Activated CD4-positive, alpha-beta T cell treated with anti-CD3 and anti-CD28 coated beads for 1 hour (primary cell): ENCODE measurements at places on chromosomes 1 and 21.
A peak's percentile ranks its signal among the peaks of the same experiment; 100 is the strongest.

GRCh38 chr21:45359451-45360217 is 45.3 kb upstream of the COL18A1 start:
- no peak for DNase-seq

- no peak for DNase-seq
Observed at GRCh38 chr1:203050826-203051225, 24.5 kb downstream of the PPFIA4 start.

DNA sequence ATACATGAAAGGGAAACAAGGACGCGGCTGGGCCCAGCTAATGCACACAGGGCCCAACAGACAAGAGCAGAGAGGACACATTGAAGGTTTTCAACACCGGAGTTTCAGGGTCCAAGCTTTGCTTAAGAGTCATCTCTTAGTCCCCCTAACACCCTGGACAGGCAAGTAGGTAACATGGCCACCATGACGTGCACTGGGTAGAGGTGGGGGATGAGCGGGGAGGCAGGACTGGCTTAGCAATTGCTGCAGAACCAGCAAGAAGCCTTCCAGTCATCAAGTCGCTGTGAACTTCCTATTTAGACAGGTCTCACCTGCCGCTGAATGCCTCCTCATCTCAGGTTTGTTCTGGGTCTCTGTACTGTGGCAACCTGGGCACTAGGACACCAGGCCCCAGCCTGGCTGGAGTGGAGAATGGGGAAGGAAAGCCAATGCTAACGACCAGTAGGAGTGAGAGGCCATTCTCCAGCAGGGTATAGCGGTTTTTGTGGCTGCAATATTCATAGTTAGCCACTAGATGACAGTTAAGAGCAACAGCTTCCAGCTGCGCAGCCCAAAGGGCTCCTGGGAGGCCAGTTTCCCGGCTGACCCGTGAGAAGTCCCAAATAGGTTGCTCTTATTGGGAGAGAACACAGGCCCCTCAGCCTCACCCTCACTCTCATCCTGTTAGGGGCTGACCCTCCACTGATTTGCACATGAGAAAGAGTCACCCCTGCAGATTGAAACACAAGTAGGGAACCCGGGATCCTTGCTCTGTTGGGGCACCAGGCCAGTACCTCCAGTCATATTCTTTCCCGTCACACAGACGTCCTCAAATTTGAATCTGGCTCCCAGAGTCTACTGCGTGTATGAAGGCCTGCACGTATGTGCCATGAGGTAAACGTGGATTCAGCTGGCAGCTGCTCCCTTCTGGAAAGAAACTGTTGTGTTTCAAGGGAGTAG is 6.0 kb upstream of the PIGC start:
- no peak for DNase-seq

GRCh38 chr21:39182016-39182415 is 1.2 kb downstream of the PSMG1 start:
- DNase-seq = no peak

- DNase-seq = no peak
Observed at GRCh38 chr1:48182439-48182838, 40.1 kb upstream of the SLC5A9 start.

DNA sequence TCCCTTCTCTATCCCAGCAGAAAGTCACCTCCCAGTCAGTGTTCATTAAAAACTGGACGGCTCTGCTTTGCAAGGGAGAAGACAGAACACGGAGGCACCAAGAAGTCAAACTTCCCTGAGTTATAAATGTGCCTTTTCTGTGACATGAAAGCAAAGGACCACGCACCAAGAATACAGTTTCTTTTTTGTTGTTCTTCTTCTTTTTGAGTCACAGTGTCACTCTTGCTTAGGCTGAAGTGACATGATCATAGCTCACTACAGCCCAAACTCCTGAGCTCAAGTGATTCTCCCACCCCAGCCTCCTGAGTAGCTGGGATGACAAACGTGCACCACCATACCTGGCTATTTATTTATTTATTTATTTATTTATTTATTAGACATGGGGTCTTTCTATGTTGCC is 22.7 kb downstream of the GLUL start:
- DNase-seq = no peak

DNA sequence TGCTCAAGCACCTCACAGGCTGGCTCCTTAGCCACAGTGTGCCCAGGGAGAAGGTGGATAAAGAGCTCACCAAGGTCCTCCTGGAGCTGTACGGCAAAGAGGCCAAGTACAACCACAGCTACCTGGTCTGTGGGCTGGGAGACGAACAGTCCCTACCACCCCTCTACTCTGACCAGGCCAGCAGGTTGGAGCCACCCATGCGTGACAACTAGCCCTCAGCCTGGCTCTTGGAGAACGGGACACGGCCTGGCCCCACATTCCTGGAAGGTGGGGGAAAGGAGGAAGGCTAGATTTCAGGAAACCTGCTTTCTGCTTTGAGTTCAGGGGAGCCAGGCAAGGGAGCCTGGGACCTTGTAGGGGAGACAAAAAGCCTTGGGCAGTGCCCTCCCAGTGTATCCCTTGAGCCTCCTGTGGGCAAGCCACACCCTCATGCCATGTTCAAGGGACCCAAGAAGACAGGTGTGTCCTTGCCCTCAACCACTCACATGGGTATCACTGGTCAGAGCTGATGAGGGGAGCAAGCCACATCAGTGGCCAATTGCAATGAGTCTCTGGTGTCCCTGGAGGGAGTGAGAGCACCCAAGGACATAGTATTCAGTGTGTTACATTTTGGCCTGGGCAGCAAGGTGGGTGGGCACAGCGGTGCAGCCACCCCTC is 27.6 kb downstream of the LUZP1 start:
- DNase-seq = no peak

DNA sequence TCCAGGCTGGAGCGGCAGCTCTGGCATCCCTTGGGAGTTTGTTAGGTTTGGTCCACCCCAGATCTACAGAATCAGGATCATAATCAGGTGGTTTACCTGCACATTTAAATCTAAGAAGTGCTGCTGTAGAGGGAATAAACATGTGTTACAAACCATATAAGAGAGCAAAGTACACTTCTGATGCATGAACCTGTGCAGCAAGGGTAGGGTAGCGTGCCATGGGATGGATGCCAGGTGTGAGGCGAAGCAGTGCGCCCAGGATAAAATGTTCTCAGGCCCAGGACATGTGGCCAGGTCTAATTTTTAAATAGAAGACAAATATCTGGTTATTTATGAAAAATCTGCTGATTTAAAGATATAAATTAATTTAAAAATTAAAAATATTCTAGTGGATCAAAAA is 308.8 kb upstream of the USP24 start:
- no peak for DNase-seq

GRCh38 chr1:27044613-27045151 is 32.0 kb upstream of the TENT5B start:
- peak; percentile 80 for DNase-seq

DNA sequence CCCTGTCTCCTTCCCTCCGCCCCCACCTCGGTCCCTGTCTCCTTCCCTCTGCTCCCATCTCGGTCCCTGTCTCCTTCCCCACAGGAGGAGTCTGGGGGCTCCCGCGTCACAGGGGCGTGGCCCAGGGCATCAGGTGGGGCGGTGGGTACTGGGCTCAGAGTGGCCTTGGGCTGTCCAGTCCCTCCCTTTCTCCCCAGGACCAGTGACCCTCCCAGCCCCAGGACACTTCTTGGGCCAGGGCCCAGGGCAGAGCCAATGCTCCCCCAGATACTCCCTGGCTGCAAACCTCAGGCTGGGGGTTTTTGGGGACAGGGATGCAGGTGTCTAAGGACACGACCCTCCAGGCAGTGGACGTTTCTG is 6.8 kb upstream of the RNF223 start:
- DNase-seq = no peak

DNA sequence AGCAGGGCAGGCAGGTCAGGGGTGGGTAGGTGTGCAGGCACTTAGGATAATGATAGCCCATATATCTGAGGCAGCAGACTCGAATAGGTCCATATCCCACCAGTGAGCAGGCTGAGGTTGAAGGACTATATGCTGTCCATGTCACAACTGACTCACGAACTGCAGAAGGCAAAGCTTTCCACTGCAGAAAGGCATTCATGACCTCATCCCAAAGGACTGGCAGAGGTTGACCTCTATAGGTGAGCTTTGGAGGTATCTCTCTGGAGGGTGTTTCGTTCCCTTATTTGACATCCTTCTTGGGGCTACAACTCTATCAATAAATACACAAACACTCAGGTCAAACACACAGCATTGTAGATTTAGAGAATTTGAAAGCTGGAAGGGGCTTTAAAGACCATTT is 42.8 kb upstream of the MARK1 start:
- DNase-seq = no peak

GRCh38 chr21:39675993-39676661 is 63.4 kb downstream of the B3GALT5 start:
- no peak for DNase-seq

DNA sequence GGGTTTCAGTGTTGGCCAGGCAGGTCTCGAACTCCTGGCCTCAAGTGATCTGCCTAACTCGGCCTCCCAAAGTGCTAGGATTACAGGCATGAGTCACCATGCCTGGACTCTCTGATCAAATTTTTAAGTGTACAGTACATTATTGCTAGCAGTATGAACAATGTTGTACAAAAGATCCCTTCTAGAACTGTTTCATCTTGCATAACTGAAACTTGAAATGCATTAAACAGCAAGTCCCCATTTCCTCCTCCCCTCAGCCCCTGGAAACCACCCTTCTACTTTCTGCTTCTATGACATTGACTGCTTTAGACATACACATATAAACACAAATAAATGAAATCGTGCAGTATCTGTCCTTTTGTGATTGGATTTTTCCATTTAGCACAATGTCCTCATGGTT is 463.4 kb downstream of the PTPRC start:
- DNase-seq = no peak

DNA sequence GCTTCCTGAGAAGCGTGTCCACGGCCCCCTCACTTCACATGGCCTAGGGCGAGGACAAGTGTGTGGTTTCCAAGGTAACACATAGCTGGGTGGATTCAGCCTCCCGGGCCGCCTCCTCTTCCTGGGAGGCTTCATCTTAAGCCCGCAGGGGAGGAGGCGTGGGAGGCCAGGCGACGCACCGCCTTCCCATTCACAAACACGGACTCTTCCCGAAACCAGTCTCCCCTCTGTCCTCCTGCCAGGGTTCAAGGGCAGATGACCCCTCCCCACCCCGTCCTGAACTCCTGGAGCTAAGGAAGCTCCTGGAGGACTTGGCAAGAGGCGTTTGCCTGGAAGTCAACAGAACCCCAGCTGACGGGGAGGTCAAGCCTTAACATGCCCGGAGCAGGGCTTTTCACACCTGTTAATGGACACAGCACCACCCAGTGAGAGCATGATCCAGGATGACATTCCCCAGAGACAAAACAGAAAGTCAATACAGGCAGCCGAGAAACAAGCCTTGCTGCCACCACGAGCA is 56.7 kb downstream of the KCNN3 start:
- DNase-seq = no peak

DNA sequence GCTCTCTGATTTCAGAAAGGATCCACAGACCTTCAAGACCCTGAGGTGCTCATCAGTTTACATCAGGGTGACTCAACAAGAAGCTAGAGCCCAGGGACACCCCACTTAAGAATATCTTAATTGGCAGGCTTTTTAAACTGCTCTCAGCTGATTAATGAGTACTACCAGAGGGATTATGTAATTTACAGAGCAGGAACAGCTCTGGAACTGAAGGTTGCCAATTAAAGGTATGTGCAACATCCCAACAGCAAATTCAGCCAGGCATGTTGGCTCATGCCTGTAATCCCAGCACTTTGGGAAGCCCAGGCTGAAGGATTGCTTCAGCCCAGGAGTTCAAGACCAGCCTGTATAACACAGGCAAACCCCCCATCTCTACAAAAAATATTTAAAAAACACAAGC is 295.7 kb downstream of the SETD4 start:
- DNase-seq = no peak

DNA sequence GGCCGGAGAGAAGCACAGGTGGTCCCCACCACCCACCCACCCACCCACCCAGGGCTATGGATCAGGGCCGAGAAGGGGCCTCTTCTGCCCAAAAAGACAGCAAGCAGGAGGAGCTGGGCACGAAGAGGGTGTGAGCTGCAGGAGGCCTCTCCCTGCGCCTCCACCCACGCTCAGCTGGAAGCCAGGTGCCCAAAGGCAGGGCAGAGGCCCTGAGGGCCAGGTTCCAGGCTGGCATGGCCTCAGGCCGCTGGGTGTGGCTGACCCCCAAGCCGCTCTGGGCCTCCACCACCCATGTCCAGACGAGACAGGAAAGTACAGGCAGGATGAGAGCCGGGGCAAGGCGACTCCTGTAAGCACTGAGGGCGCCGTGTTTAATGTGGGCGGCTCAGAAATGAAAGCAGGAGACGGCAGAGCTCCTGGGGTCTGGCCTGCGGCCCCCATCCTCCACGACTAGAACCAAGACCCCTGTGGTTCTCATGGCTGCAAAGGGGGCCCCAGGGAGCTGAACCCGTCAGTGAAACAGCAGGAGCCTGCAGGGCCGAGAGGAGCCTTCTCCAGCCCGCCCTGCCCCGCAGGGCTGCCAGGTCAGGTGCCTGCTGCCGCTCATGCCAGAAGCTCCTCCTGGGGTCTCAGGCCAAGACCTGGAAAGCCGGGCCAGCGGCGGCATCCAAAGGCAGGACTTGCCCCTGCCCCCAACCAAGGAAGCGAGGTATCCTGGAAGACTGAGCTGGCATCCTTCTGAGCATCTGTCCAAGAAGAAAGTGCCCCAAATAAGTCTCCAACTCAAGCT is 56.0 kb downstream of the MEGF6 start:
- no peak for DNase-seq

GRCh38 chr1:239185245-239185619 is 201.1 kb upstream of the CHRM3 start:
- DNase-seq = no peak

- no peak for DNase-seq
Observed at GRCh38 chr1:219427989-219428388, 184.9 kb downstream of the ZC3H11B start.

GRCh38 chr1:51583532-51583931 is 33.4 kb upstream of the OSBPL9 start:
- no peak for DNase-seq

GRCh38 chr1:177354247-177354646 is 183.5 kb downstream of the BRINP2 start:
- no peak for DNase-seq

GRCh38 chr1:31327381-31327780 is 30.5 kb downstream of the ZCCHC17 start:
- DNase-seq = no peak
